ENCODE measurements at places on chromosomes 6 and 20.

DNA sequence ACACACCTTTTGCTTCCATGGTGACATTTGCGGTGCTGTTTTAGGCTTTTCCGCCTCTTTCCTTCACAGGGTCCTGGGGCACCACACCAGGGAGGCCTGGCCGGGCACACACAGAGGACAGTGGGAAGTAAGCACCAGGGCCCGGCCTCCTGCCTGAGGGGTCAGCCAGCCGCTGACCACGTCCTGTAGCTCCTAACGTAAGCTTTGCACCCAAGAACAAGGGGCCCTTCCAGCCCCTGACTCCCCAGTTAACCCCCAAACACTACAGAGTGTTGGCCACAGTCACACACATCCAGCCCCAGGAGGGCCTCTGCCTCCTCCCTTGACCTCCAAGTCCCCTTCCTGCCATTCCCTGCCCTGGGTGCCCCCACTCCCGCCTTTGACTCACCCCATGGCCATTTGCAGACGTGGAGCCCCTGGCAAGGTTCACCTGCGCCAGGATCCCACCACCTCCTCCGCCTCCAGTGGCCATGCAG lies 54.7 kb downstream of the YTHDF1 start:
- DNase-seq = no peak

- peak; percentile 60 for DNase-seq
Observed at GRCh38 chr6:75563032-75563431, 38.6 kb upstream of the SENP6 start.

GRCh38 chr20:20407891-20408805 lies 40.2 kb downstream of the INSM1 start:
- peak; percentile 25 for DNase-seq

DNA sequence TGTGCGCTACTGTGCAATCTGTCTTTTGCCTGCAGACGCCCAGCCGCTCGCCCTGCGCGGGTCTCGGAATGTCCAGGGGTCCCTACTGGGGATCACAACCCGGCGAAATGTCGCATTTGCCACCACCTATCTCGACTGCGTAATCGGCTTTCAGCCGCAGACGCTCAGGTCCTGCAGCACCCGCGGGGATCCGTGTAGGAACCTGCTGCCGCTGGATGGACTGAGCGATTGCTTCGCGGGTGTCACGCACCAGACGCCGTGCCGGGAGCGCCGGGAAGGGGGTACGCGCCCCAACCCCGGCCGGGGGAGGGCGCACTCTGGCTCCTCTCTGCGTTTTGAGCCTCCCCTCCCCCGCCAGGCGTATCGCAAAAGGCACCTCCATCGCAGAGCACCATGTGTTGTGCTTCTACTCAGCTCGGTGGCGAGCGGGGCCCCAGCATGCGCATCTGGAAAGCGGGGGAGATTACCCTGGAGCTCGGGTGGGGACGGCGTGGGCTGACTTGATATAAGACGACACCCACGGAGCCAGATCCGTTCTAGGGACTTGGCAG lies 747 bp upstream of the PTPRA start:
- DNase-seq = peak; percentile 49

- DNase-seq = no peak
Observed at GRCh38 chr6:169255643-169256042, 2.0 kb upstream of the THBS2 start.

GRCh38 chr6:6590530-6590929 lies 2.0 kb downstream of the LY86 start:
- DNase-seq = no peak

Measured in kidney tubule cell (primary cell).